ENCODE measurements at places on chromosomes 11 and 22. TPM values are rescaled to one million over a fixed set of nuclear protein-coding genes. Genes with fewer than 3 reads are reported as not detected.

Gene TUB
- polyA plus RNA-seq = 10.4 TPM

Gene SLC17A6
- not detected for polyA plus RNA-seq

Gene OR6T1
- polyA plus RNA-seq = not detected

DNA sequence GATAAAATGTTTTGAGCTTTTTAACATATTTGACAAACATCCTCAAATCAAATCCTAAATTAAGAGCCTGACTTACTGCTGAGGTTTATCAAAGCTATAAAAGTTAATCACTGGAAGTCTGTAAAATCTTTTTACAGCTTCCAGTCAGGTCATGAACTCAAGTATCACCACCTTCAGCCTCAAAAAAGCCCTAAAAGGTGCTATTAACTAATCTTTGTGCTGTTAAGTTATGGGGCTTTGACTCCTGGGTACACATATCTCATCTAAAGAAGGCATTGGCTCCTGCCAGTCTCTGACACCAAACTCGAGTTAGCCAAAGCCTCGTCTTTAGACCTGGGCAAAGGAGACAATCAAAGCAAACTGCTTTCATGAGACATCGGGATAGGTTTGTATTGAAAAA is 34.0 kb upstream of the CBX6 start:
- DNase-seq = no peak

DNA sequence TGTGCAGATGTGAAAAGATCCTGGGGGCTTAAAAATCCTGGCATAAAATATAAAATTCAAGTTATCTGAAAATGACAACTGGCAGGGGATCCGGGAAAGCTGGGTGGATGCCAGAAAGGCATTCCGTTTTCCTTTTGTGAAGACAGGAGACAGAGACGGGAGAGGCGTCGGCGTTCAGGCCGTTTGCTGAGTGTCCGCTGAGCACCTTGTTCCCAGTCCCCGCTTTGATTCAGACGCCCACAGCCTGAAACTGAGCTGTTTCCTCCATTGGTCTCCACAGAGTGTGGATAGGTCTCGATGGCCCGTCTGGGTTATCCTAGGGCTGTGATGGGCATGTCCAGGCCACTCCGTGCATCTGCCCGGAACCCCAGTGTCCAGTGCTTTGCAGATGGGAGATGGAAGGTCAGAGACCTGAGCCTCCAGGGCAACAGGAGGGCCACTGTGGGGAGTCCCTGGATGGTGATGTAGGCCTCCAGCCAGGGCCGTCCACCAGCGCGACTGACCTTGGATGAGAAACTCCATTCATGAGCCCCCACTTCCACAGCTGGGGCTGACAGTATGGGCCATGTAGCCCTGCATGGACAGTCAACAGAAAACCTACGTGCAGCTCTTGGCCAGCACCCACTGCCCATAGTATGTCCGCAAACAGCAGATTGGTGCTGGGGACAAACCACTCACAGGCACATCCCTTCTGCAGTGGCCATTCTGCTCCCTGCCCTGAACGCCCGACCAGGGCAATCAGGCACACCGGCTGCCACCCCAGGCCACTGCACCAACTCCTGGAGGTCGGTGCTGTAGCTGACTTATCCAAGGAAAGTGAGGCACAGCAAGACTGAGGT is 11.6 kb downstream of the MRGPRF start:
- DNase-seq = no peak

DNA sequence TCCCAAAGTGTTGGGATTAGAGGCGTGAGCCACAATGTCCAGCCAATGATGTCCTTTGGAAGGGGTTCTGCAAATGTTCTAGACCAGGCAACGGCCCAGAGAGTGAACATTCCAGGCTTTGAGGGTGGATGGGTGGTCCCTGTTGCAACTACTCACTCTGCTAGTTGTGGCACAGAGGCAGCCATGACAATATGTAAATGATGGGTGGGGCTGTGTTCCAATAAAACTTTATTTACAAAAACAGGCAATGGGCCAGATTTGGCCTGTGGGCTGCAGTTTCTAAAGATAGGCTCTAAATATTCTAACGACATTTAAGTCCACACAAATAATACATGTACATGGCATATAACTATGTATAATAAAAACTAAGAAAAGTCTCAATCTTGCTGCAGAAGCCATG is 276.3 kb downstream of the CTTN start:
- DNase-seq = no peak

GRCh38 chr11:75673977-75674582 is 5.2 kb upstream of the MAP6 start:
- peak; percentile 42 for DNase-seq

DNA sequence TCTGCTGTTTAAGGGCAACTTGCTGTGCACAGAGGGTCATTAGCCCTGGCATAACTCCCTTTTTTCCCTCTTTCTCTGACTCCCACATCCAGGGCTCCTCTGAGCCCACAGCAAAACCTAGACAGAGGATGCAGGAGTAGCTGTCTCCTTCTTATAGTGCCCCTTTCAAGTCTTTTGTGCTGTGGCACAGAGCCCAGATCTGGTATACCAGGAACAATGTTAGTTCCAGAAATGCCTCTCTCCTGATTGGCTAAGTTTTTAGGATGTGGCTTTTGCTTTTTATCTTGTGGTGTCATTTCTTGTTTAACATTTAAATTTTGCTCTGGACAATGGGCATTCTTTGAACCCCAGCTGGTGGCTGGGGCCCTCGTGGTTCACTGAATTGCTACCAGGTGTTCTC is 25.6 kb upstream of the RRM1 start:
- no peak for DNase-seq

DNA sequence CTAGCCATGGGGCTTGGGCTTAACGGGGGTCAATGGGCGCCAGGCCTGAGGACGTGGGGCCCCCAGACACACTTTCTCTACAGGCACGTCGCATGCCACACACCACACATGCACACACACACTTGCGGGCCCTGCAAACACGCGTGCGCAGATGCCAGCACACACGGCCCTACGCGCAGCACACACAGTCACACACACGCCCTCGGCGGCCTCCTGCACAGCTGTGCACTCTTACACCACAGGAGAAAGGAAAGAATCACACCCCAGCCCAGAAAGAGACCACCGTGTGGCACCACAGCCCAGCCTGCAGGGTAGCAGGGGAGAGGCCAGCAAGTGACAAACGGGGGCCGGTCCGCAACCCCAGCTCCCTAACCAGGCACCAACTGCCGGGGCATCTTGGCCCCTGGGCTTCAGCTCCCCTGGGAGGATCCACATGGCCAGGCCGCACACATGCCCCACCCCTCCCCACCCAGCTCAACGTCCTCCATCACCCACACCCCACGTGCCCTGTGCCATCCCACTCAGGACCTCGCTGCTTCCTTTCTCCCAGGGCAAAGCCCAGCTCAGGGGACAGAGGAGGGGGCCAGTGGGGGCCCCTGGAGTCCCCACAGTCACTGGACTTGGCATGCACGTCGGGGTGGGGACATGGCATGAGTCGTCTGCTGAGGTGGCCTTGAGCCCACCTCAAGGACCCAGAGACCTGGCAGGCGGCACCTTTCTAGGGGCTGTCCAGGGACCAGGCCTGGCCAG is 26.3 kb upstream of the TH start:
- no peak for DNase-seq

DNA sequence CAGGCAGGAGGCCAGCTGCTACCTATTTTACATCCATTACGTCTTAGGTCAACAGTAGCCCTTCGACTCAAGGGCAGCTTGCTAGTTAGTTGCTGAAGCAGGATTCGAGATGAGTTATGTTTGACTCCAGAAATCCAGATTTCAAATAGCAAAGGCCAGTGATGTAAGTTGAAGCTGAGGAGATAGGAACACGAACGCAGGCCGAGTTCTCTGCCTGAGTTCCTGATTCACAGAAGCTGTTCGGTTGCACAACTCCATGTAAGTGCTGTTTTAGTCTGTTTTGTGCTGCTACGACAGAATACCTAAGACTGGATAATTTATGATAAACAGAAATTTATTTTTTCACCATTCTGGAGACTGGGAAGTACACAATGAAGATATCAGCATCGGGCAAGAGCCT is 111.2 kb downstream of the SLC1A2 start:
- DNase-seq = no peak

- peak; percentile 42 for DNase-seq
These were observed 114.6 kb upstream of the BID start for GRCh38 chr22:17888855-17889254.

DNA sequence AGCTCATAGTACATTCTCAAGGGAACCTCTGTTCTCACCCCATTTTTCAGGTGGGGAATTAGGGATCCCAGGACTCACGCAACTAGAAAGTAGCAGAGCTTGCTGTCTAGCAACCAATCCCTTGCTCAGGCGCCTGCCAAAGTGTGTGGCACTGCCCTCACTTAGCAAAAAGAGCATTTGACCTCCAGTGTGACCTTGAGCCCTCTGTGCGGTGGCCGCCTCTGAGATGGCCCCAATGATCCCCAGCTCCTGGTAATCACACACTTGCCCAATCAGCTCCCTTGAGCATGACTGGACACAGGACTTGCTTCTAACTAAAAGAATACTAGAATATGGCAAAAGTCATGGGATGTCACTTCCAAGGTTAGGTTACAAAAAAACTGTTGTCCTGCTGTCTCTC is 2.6 kb upstream of the LGALS2 start:
- no peak for DNase-seq

- DNase-seq = no peak
These were observed 108.4 kb downstream of the RPL27A start for GRCh38 chr11:8790968-8791367.

DNA sequence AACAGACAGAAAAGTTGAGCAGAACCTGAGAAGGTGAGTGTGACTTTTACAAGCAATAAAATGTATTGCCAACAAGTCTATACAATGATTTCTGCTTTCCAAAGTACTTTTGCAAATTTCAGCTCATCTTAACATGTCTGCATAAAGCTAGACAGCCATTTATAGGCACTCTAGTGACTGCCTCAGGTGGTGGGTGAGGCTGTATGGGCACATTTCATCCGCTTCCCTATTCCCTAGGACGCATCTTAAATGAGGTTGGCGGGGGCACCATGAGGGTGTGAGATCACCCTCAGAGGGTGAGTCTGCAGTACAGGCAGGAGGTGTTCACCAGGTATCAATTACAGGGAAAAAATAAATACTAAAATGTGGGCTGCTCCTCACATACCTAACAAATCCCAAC is 110.1 kb downstream of the ETS1 start:
- no peak for DNase-seq

DNA sequence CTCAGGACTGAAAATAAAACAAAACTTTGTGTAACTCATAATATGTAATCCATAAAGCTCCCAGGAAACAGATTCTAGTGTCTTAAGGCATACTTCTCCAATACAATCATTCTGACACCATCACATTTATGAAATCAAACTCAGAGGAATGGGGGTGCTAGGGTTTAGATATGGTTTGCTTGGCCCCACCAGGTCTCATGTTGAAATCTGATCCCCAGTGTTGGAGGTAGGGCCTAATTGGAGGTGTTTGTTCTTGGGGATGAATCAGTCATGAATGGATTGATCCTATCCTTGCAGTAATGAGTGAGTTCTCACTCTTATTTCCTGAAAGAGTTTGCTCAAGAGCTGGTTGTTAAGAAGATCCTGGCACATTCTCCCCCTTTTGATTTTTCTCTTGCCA is 380.9 kb downstream of the ETS1 start:
- no peak for DNase-seq

DNA sequence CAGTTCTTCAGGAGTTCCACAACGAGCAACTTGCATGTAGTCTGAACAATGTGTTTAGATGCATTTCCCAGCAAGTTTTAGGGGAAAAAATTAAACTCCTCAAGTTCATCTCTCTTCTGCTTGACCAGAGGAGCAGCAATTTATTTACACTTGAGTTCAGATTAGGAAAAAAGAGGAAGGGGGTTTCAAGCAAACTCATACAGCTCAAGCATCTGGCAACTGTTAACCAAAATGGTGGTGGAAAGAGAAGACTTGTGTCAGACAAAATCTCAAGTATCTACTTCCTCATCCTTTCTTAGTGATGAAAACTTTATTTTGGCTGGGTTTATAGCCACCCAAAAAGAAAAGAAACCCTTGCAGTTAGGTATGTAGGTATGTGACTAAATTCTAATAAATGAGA is 29.1 kb upstream of the PICALM start:
- DNase-seq = no peak

DNA sequence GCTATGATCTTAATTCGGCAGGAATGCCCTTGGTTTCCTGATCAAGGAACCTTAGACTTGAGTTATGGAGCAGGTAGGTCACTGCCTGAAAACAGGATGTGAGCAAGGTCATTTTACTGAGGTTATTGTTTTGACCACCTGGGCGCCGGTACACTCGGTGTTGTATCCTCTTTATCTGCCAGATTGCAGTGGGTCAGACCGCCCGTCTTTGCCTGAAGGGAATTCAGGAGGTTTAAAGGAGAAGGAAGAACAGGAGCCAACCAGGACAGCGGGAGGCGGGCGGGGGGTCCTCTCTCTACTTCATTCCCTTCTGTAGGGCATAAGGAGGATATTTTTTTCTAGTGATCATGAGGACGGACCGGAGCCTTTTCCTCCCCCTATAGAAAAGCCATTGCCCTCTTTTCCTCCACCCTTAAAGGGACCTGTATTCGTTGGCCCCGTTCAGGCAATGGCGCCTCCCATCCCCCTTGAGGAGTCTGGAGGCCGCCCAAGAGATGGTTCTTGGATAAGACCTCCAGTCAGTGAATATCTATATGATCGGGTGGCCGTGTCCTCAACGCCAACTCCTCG is 649 bp downstream of the MS4A15 start:
- DNase-seq = no peak

GRCh38 chr22:33848251-33848650 is 72.0 kb downstream of the LARGE1 start:
- DNase-seq = no peak

DNA sequence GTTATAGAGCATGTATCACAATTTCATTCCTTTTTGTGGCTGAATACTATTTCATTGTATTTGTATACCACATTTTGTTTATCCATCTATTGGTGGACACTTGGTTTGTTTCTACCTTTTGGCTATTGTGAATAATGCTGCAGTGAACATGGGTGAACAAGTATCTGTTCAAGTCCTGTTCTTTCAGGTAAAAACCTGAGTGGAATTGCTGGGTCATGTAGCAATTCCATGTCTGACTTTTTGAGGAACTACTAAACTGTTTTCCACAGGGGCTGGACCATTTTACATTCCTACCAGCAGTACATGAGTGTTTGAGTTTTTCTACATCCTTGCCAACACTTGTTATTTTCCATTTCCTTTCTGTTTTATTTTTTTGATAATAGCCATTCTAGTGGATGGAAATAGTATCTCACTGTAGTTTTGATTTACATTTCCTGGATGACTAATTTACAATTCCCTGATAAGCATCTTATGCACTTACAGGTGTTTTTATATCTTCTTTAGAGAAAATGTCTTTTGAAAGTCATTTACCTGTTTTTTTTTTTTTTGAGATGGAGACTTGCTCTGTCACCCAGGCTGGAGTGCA is 12.2 kb downstream of the CABIN1 start:
- DNase-seq = no peak

Data from fibroblast of lung (primary cell).